HFF-Myc (cell line): ENCODE measurements at places on chromosomes 5 and 9.

- DNase-seq: no peak
Measured at GRCh38 chr9:4297786-4298254, 2.0 kb downstream of the GLIS3 start.

DNA sequence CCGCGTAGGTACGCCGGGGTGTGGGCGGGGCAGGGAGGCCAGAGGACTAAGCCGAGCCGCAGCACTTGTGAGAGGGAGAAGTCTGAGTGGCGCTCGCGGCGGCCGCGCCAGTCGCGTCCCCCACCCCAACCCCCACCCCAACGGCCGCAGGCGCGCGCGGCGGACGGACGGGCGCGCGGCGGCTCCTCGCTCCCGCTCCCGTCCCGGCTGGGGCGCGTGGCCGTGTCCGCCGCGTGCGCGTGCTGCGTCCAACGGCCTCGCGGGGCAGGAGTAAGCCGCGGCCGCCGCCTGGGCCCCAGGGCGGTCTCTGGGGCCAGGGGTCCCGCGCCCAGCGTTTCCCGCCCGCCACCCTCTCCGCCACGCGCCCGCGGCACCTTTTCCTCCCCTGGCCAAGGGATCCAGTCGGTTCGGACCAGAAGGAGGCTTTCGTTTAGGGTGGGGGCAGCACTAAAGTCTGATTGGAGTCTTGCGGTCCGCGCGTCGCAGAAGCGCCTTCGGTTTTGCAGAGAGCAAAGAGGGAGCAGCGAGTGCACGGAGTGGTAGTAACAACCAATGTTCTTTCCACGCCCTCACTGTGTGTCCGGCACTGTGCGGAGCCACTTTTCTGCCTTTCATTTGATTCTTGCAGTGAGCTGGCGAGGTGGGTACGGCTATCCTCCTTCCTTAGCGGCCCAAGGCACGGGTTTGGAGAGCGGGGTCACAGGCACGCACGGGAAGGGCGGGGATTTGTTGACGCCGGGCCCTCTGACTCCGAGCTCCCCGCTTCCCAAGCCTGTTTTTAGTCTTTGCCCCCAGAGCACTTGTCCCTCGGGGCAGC is 483 bp downstream of the G3BP1 start:
- no peak for DNase-seq

GRCh38 chr5:152364899-152365298 is 40.2 kb downstream of the NMUR2 start:
- DNase-seq: no peak

GRCh38 chr5:91925249-91925648 is 542.1 kb upstream of the ARRDC3 start:
- DNase-seq: no peak

- no peak for DNase-seq
Measured at GRCh38 chr5:111143910-111144309, 51.8 kb downstream of the WDR36 start.

DNA sequence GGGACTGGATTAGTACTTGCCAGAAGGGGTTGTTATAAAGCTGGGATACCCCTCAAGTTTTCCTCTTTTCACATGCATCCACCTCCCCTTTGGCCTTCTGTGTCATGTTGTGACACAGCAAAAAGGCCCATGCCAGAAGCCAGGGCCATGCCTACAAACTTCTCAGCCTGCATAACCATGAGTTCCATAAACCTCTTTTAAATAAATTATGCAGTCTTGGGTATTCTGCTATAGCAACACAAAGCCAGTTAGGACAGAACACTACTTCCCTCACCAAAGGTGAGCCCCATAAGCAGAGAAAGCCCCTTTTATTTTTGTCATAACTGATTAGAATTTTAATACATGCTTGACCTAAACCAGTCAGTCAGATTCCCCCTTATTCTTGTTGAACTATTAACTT is 801.3 kb downstream of the DNAH5 start:
- no peak for DNase-seq
